ENCODE measurements at places on chromosomes 12 and 14. TPM values are rescaled to one million over a fixed set of nuclear protein-coding genes. Genes with fewer than 3 reads are reported as not detected.

BATF gene
- 55.7 TPM for total RNA-seq

DNA sequence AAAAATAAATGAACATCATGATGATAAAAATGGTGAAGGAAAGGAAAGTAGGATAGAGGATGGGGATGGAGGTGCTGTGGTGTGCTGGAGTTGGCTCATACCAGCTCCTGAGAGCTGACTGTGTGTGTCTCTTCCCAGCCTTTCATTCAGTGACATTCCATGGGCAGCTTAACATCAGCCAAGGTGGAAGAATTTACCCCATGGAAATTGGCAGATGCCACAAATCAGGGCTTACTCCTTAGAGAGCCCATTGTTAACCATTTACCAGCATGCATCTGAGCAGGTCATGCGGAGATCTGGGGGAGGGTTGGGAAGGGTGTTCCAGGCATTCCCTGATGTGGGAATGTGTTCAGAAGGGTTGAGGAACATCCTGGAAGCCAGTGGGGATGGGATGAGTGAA lies 164.7 kb upstream of the MYL2 start:
- DNase-seq, result no peak

RD3L gene
- not detected for total RNA-seq

IL23A gene
- total RNA-seq, result 2.9 TPM

MIA2 gene
- 43.9 TPM for total RNA-seq

- peak; percentile 82 for DNase-seq
Measured at GRCh38 chr12:122399592-122400373, 22.7 kb downstream of the CLIP1 start.

- DNase-seq, result no peak
Measured at GRCh38 chr12:111353603-111354295, 15.1 kb downstream of the PHETA1 start.

DNA sequence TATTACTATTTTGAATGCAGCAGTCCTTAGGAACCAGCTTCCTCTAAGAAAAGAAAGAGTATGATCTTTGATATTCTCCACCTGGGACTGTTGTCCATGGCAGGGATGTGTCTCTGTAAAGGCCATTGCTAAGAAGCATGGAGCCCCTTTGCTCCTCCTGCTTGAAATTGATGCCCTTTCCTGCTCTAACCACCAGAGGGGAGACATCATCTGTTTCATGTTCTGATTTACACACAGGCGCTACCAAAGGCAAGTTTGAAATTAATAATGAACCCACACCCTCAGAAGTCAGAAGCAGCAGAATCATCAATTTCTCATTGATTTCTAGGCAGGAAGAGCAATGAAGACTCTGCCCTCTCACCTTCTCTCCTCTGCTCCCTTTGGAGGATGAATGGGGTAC lies 253.8 kb downstream of the RMST start:
- DNase-seq, result no peak

WSCD2 gene
- total RNA-seq, result not detected

GRCh38 chr12:77584860-77585259 lies 245.8 kb upstream of the NAV3 start:
- no peak for DNase-seq

- DNase-seq, result peak; percentile 90
Measured at GRCh38 chr12:401235-402028, at the start of gene CCDC77. Gene CCDC77 (plus strand): TSS chr12:401644. CDS start chr12:409384, 7,740 bp downstream.

DNA sequence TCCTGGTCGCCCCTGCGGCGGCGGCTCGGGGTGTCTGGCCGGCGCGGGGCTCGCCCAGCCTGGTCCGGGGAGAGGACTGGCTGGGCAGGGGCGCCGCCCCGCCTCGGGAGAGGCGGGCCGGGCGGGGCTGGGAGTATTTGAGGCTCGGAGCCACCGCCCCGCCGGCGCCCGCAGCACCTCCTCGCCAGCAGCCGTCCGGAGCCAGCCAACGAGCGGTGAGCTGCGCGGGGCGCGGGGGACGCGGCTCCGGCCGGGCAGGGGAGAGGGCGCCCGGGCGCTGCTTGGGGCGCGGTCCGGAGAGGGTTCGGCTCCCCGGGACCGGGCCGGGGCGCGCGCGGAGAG lies at the start of gene LGALS3:
Gene LGALS3, plus strand, starts transcription at position 167 of the 342 bp plus-strand sequence. CDS start 8,122 bp downstream, outside the sequence.
- peak; percentile 60 for DNase-seq

GPRC5A gene
- 468 TPM for total RNA-seq

DNA sequence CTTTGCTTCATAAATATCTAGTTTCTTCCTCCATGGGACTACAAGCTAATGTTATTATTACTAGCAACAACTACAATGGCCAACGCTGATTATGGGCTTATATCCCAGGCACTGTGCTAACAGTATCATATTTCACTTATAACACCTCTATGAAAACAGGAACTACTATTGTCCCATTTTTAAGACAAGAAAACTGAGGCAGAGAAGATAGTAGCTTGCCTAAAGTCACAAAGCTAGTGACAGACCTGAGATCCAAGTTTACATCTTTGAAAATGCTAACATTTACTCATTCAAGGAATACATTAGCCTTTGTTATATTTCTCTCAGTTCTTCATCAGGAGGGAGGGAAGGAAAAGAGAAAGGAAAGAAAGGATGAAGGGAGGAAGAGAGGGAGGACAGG lies 32.8 kb downstream of the GIT2 start:
- no peak for DNase-seq

- DNase-seq, result no peak
Measured at GRCh38 chr14:36304895-36305294, 15.5 kb downstream of the MBIP start.

GRCh38 chr12:98758331-98758730 lies 113.2 kb downstream of the APAF1 start:
- no peak for DNase-seq

- peak; percentile 23 for DNase-seq
Measured at GRCh38 chr12:32134101-32134888, 27.6 kb downstream of the BICD1 start.

DNA sequence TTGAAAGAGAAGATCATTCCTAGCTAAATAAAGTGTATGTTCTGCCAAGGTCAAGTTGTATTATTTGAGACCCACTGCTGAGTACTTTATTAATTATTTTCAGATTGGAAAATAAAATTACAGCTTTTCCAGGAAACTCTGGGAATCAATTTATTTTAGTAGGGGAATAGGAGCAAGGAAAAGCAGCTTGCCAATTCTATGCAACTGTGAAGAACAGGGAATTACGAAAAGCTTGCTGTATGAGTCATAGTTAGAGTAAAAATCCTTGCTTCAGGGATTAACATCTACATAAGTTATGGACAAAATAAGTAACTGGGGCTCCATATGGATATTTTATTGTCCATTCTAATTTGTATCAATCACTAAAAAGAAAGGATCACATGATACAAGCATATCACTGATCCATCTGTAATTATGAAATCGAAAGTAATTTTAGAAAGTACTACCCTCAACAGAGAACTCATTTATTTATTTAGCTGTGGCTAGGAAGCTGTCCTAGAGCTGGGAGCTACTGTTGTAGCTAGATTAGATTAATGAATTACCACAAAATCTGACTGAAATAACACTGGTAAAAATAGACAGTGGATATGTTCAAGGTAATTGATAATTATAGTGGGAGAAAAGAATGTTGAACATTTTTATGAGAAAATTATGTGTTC lies 303.5 kb upstream of the NPAS3 start:
- DNase-seq, result no peak

GRCh38 chr12:94187361-94187760 lies 39.0 kb downstream of the PLXNC1 start:
- DNase-seq, result no peak

GRCh38 chr12:118060301-118061010 lies 523 bp downstream of the WSB2 start:
- peak; percentile 55 for DNase-seq

- no peak for DNase-seq
Measured at GRCh38 chr14:104692939-104693315, 3.5 kb downstream of the INF2 start.

- no peak for DNase-seq
Measured at GRCh38 chr14:95362138-95362494, 42.4 kb upstream of the CLMN start.

SLC6A13 gene
- total RNA-seq, result not detected

KCNMB4 gene
- total RNA-seq, result 6.7 TPM

- no peak for DNase-seq
Measured at GRCh38 chr12:3805077-3805476, 52.2 kb upstream of the CRACR2A start.

DNA sequence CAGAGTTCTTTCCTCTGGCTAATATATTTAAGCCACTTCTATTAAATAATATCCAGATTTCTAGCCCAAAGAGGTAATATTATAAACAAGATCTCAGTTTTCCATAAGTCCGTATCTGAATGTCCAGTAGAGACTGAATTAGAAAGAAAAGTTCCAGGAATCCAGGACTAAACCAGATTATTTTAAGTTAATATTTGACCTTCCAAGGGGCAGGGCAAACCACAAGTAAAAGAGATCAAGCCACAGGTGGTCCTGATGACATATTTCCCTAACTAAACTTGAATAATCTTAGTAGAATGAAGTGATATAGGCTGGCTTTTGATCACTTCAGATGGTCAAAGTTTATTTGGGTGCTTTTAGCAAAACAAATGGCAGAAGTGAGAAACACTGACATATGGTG lies 43.3 kb upstream of the E2F7 start:
- DNase-seq, result no peak

DNA sequence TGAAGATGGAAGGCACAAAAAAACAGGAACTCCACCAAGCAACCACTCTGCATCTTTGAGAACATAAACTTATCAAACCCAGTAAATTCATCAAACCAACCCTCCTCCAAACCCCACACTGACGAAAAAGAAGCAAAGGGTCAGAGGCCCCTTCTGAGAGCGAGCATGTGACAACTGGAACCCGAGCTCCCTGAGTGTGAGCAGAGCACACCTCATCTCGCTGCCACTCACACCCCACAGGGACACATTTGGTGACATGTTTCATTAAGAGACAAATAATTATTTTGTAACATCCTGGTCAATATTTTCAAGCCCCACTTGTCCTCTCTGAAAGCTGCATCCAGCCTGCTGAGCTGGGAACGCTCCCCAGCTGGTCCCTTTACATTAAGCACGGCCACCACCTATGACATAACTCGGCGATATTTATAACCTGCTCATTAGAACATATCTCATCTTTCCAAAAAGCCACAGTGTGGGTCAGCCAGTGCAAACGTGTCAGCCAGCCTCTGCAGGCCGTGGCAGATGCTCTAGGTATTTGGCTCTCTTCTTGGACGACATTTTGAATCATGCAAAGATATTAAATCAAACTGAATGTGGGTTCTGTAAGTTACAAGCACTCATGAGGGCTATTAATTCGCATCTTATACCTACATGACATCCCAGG lies 120.1 kb downstream of the TTC7B start:
- DNase-seq, result no peak

GRCh38 chr14:37655418-37655817 lies 60.0 kb downstream of the TTC6 start:
- peak; percentile 35 for DNase-seq

GRCh38 chr12:4353785-4354208 lies 25.7 kb downstream of the FGF23 start:
- no peak for DNase-seq

DNA sequence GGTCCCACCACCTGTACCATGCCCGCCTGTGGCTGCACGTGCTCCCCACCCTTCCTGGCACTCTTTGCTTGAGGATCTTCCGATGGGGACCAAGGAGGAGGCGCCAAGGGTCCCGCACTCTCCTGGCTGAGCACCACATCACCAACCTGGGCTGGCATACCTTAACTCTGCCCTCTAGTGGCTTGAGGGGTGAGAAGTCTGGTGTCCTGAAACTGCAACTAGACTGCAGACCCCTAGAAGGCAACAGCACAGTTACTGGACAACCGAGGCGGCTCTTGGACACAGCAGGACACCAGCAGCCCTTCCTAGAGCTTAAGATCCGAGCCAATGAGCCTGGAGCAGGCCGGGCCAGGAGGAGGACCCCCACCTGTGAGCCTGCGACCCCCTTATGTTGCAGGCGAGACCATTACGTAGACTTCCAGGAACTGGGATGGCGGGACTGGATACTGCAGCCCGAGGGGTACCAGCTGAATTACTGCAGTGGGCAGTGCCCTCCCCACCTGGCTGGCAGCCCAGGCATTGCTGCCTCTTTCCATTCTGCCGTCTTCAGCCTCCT lies 1.1 kb downstream of the INHBE start:
- DNase-seq, result no peak

TEX52 gene
- not detected for total RNA-seq

RND1 gene
- 4.0 TPM for total RNA-seq
